ENCODE measurements at places on chromosomes 13 and 19.

- DNase-seq = peak; percentile 29
These were observed 884 bp upstream of the CBY2 start for GRCh38 chr13:45700971-45701900.

DNA sequence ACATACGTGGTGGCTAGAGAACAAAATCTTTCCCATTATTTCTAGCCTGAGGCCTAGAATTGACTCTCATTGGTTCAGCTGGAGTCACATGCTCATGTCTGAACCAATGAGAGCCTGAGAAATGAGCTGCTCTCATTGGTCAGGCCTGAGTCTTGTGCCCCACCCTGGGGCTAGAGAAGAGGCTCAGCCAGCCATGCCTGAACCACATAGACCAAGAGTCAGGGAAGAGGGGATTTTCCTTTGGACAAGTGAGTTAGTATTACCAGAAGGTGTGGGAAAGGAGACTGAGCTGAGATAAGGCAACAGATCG is 6.9 kb downstream of the FXYD5 start:
- DNase-seq = no peak

GRCh38 chr19:47757617-47758442 is 12.5 kb downstream of the NOP53 start:
- DNase-seq = no peak

DNA sequence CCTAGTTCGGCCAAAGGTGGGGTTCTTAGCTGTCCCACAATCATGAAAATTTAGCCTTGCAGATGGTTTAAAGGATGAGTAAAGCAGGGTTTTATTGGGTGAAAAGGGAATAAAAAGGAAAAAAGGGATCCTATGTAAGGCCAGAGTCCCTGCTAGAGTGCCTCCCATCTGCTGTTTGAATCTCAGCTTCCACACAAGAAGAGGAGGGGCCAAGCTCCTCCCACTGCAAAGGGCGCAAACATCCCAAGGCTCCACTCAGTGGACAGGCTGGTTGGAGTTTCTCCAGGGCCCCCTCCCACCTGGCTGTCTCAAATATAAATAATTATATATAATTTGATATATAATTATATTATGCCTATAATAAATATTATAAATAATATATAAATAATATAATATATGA is 1272.1 kb upstream of the PCDH20 start:
- DNase-seq = no peak

GRCh38 chr13:19862481-19863313 is 752 bp downstream of the ZMYM5 start:
- peak; percentile 43 for DNase-seq

DNA sequence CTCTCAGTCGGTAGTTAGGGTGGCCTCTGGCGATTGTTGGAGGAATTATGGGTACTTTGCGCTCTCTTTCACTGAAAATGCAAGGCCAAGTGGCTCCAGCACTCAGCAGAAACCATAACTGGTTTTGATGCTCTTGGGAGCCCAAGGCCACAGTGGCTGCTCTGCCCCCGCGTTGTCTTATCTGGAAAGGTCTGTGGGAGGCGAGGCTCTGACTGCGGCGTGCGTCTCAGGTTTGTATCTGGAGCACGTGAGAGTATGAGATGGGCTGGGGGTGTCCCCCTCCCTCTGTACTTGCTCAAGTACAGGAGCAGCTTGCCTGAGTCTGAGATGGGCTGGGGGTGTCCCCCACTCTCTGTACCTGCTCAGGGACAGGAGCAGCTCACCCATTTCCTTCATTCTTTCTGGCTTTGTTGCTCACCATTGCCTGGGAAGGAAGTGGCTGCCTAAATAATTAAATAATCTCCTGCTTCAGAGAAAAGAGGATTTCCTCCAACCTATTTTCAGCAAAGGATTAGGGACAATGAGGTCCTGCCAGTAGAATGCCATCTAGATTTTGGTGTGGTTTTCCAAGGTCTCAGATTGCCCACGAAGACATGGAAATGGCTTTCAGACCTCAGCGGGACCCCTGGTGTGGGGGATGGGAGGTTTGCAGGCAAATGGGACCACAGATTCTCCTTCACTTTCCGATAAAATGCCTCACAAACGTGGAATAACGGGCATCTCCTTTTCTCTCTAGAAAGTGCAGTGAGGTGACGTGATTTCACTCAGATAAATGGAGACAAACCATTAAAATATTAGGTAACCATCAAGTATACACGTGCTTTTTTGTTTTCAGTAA is 14.7 kb downstream of the ATP11A start:
- DNase-seq = no peak

DNA sequence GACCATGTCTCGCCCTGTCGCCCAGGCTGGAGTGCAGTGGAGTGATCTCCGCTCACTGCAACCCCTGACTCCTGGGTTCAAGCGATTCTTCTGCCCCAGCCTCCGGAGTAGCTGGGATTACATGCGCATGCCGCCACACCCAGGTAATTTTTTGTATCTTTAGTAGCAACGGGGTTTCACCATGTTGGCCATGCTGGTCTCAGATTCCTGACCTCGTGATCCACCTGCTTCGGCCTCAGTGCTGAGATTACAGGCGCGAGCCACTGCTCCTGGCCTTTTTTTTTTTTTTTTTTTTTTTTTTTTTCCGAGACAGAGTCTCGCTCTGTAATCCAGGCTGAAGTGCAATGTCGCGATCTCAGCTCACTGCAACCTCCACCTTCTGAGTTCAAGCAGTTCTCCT is 4.9 kb upstream of the KEAP1 start:
- DNase-seq = no peak

DNA sequence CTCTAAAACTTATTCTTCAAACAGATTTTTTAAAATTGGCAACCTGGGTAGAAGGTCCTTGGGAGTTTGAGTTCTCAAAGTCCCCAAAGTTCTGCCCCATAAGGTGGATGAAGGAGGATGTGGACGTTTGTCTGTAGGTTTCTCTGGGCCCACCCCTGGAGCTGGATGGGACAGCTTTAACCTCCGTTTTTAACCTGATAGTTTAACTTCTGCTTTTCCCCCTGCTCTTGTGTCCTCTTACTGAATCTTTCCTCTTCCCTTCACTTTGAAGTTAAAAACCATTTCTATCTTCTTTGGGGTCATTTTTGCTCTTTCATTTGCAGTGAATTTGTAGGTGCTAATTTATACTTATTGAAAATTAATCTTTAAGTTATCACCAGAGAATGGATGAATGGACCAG is 79.1 kb downstream of the ESD start:
- DNase-seq = no peak

DNA sequence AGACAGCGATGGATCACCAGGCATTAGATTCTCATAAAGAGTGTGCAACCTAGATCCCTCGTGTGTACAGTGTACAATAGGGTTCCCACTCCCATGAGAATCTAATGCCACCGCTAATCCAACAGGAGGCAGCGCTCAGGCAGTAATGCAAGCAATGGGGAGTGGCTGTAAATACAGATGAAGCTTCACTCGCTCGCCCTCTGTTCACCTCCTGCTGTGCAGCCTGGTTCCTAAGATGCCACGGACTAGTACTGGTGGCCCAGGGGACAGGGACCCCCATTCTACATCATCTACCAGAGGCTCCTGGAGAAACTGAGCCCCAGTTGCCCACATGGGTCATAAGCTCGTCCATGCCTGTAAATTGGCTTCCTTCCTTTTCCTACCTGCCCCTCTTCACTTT is 8.0 kb downstream of the CLEC4M start:
- DNase-seq = no peak

GRCh38 chr19:40702337-40703012 is 12.0 kb upstream of the NUMBL start:
- DNase-seq = no peak

GRCh38 chr13:93552596-93552995 is 326.0 kb downstream of the GPC6 start:
- DNase-seq = no peak

GRCh38 chr13:50921706-50922105 is 12.1 kb downstream of the RNASEH2B start:
- no peak for DNase-seq

DNA sequence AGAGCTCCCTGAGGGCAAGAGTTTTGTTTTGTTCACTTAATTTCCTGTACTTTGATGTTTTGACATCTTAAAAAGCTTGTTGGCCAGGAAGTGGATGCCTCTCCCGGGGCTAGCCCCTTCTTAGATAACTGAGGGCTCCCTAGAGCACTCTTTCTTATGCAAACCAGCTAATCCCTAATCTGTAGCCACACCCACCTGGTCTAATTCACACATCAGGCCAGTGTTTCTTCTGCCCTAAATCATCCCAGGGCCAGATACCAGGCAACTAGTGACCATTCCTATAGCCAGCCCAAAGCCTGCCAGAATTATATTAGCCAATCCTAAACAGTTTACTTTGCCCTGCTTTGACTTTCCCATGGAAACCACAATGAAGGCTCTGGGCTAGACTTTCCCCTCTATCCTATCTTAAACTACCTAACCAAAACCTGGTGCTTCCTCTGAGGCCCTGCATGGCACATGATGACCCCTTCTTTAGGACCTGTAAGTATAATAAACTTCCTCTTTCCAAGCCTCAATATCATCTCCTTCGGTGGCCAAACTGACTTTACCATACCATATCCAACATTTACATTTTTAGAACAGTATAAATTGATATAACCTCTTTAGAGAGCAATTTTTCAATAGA is 24.8 kb downstream of the WBP4 start:
- DNase-seq = no peak

- no peak for DNase-seq
These were observed 12.9 kb downstream of the N4BP2L1 start for GRCh38 chr13:32415019-32415418.

- DNase-seq = no peak
These were observed 1.9 kb downstream of the ZNF586 start for GRCh38 chr19:57771417-57771816.

DNA sequence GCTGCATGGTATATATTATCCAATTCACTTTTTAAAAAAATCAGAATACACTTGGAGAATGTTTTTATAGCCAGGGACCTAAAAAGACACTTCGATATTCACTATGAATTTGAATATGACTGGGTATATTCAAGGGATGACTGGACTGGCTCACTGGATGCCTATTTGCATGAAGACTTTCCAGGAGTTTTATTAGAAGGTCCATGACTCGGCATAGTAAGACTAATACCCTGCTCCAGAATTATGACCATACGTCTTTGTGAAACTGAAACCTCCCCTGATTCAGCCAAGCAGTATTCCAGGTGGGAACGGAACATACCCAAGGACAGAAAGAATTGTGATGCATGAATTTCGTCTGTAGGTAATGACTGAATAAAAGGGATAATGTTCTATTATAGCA is 3.9 kb upstream of the FAM216B start:
- no peak for DNase-seq

DNA sequence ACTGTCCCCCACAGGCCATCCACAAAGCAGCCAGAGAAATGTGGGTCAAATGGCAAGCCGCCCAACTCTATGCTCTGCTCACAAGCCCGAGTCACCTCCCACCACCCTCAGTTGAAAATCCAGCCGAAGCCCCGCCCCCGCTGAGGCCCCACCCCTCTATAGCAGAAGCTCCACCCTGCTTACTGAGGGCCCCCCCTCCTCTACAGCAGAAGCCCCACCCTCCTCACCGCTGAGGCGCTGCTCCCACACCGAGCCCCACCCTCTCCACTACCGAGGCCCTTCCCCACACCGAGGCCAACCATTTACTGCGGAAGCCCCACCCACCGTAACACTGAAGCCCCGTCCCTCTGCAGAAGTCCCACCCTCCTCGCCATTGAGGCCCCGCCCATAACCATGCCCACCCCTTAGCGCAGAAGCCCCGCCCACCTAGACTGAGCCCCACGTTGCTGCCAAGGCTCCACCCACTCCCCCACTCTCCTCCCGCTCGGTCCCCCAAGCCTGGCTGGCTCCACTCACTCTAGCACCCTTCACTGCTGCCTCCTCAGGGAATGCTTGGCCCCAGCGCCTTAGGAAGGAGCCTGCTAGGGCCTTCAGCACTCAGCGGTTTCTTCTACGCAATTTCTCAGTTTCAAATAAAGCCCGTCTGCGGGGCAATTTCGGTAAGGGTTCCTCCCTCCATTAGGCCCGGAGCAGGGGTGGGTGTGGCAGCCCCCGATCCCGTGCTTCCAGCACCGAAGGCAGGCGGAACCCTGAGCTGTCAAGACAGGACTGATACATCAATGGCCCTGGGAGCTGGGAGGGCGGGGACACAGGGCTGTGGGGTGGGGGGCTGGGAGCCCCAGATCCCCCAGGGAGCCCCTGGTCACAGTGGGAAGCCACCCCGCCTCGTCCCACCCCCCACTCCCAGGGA is 9.0 kb upstream of the MYDGF start:
- no peak for DNase-seq

DNA sequence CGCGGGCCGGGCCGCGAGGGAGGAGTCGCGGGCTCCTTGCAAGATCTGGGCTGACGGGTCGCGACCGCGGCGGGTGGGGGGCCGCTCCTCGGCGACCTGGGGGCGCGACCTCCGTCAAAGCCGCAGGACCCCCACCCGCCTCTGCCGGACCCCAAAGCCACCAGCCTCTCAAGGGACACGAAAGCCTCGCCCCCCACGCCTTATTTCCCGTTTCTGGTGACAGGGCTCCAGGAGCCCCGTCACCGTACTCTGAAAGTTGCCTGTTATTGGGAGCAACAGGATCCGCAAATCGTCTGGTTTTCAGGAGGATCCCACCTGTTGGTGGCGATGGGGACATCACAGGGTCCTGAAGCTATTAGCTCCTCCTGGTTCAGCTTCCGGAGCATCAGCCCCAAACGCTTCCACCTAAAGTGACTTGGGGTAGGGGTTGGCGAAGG is 530 bp downstream of the MAU2 start:
- no peak for DNase-seq

- DNase-seq = peak; percentile 19
These were observed 218.3 kb upstream of the MAB21L1 start for GRCh38 chr13:35694549-35695447.

DNA sequence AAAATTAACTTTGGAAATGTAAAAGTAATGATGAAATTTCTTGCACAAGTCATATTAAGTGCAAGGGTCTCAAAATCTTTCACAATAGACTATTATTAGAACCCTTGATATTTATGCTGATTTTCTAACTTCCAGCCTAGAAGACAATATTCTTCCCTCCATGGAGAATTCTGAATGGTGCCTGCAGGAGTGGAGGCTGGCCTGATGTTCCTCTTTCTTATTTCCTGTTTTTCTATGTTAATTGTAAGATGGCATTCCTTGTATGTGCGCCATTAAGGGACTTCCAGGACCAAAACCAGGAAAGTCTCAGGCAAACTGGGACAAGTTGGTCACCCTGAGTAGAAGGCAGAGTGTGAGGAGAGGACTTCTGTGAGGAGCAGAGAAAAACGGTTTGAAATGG is 294.9 kb downstream of the DLEU7 start:
- DNase-seq = no peak
